ENCODE measurements at places on chromosomes 7 and 10.

DNA sequence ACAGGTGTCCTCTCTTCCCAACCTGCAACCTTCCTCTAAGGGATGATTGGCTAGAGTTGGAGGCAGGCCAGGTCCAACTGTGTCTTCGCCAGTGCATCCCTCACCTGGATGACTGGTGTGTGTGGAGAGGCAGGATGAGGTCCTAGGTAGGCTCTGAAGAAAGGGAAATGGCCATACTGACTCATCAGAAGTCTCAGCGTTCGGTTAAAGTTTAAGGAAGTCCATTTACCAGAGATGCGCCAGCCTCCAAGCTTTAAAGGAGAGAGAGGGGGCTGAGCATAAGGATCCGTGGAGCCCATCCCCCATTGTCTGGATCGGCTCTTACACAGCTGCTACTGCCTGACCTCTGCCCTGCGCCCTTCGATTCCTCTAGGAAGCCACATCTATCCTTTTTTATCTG is 4.4 kb downstream of the KEL start:
- DNase-seq = no peak

- no peak for DNase-seq
Measured at GRCh38 chr7:128759242-128759641, 16.4 kb downstream of the OPN1SW start.

DNA sequence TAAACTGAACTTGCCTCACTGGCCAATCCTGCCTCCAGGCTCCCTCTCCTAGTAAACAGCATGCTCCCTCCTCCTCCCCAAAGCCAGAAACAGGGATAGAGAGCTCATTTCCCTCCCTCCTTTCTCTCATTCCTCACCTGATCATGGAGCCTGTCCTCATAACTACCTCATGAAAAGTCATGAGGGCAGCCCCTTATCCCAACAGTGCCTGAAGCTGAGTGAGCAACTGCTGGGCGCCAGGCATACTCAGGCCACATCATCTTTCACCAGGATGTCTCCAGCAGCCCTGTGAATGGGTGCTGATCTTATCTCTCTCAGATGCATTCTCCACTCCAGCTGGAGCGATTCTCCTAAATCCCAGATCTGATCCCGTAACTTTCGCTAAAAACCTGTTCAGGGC is 307.2 kb downstream of the PRPF18 start:
- DNase-seq = no peak

DNA sequence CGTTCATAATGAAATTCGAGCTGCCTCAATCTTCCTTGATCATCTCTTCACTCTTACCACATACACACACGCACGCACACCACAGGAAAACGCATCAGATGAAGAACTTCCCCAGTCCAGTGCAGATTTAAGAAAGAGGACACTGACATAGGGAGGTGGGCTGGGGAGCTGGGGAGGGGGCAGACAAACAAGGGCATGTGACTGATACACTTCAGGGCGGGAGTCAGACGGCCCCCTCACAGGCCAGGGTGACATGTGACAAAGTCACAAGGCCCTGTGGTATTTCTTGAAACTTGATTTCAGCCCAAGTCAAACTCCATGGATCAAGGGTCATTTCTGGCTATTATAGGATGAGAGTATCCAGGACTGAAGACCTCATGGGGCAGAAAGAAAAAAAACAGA is 82.6 kb downstream of the KCNMA1 start:
- no peak for DNase-seq

DNA sequence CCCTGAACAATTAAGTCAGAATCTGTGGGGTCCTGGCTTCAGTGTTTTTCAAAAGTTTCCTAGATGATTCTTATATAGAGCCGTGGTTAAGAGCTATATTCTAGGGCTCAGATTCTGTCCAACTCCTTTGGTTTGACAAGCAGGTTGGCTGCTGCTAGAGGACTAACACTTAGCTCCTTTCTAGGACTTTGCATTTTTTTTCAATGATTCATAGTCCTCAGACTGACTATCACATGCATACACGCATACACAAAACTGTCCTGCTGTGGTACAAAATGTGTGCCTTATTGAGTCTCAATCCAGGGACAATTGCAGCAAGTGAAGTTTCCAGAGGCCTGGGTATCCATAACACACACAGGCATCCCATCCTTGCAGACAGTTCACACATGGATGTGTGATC is 392.0 kb downstream of the NRG3 start:
- no peak for DNase-seq

- no peak for DNase-seq
Measured at GRCh38 chr7:48904975-48905374, 19.4 kb upstream of the CDC14C start.

DNA sequence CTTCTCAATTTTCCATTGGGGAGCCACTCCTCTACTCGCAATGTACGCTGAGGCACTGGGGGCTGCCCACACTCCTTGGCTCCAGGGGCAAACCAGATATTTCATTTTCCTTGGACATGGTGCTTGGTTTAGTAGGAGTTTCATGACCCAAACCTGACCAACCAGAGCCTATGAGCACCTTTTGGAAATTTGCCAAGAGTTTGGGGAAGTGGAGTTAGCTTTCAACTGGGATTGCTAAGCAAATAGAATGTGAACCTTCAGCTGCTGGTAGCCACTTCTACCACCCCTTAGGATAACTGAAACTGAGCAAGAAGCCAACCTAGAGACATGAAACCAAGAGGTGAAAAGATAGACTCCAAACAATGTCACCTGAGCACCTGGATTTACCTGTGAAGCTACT is 74.9 kb upstream of the COL13A1 start:
- no peak for DNase-seq

GRCh38 chr7:129750091-129750490 is 138.6 kb downstream of the NRF1 start:
- DNase-seq = no peak

DNA sequence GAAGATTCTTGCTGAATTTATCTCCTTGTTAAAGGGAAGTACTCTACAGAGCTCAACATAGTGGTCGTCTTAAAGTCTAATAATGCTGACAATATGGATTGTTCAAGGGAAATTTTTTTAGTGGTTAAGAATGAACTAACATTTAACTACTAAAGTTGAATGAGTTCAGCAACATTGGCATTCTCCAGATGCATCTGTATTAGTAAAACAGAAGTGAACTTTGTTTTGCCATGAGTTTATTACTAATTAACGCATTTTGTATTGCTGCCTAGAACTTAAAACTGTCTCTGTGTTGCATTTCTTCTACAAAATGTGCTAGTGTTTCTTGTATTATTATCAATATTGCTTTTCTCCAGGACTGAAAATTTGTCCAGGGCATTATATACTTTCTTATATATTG is 67.5 kb downstream of the C1GALT1 start:
- no peak for DNase-seq
